ENCODE measurements at places on chromosomes 6 and 20. TPM values are rescaled to one million over a fixed set of nuclear protein-coding genes. Genes with fewer than 3 reads are reported as not detected.

The CALHM5 gene
- total RNA-seq, result not detected

DNA sequence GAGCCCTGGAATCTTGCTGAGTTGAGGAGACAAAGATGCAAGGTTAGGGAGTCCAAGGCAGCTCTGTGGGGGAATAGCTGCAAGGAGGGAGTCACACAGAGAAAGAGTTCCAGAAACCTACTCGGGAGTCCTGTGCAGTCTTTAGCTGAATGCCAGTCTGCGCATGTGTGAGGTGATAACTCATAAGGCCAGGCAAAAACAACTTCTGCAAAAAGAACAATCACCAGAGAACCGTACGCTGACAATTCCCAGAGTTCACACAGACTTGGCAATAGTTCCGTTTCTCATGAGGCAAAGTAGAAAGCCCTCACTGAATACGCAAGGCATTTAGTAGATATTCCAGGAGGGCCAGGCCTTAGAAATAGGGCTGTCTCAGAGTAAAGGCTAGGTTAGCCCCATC is 135.2 kb upstream of the TAB2 start:
- no peak overlapping the region for H3K27ac ChIP-seq
- H3K27me3 ChIP-seq, result no peaks in the 10 kb centered on the region
- DNase-seq, result no peak
- H3K36me3 ChIP-seq, result peaks cover 9% of the 10 kb centered on the region
- H3K4me3 ChIP-seq, result no peak overlapping the region

DNA sequence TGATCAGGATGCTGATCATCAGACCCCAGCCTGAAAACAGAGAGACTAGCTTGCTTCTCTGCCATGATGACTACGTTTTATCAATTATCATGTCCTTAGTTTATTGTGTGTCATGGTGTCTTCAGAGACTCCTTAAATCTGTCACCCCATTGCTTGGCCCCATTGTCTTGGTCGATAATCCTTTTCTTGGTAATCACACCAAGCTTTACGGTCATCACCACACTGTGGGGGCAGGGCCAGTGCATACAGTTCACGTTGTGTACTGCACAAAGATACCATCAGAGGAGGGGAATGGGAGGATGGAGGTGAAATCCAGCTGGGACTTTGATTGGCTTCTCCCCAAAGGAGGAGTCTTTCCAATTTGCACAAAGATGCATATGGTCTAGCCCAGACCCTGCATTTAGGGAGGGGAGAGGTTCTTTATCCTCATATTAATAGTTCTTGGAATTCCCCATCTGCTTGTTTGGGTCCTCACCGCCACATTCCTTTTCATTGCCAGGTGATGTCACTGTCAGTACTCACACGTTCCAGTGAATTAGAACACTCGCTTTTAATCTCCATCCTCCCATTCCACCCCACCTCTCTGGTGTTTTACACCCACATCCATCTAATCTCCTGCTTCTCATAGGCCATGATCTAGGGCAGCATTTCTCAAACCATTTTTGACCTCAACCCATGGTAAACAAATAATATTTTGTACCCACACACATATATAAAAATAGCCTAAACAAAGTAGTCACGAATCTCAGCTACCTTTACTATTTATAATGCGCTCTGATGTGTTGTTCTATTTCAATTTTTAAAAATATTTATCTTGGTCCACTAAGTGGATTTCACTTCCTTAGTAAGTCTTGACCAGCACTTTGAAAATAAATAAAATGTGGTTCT is 5.7 kb downstream of the ETV7 start:
- no peak overlapping the region for H3K27ac ChIP-seq
- H3K4me3 ChIP-seq, result no peak overlapping the region
- H3K36me3 ChIP-seq, result no peaks in the 10 kb centered on the region
- H3K4me1 ChIP-seq, result peaks cover 51% of the 10 kb centered on the region
- no peaks in the 10 kb centered on the region for H3K27me3 ChIP-seq
- no peak for DNase-seq

DNA sequence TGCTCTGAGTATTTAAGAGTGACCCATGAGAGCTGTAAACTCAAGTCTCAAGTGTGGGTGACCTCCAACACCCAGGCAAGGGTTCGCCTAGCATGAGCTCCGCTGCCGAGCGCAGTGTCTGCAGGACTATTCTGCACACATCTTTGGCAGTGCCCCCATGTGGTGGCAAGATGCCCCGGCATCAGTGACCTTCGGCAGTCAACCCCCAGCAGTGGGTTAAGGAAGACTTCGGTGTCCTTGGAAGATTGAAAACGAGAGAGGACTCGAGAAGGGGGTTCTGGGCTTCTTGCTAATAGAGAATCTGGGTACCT is 43.1 kb downstream of the RBM38 start:
- peaks cover 45% of the 10 kb centered on the region for H3K4me1 ChIP-seq
- no peaks in the 10 kb centered on the region for H3K36me3 ChIP-seq
- peak overlapping the region; percentile 76 for H3K4me3 ChIP-seq
- H3K27me3 ChIP-seq, result peaks cover 5% of the 10 kb centered on the region
- peak overlapping the region; percentile 89 for H3K27ac ChIP-seq

The SLC17A2 gene
- not detected for total RNA-seq

The TXLNB gene
- 0.05 TPM for total RNA-seq

- H3K27ac ChIP-seq, result no peak overlapping the region
- no peaks in the 10 kb centered on the region for H3K36me3 ChIP-seq
- no peaks in the 10 kb centered on the region for H3K27me3 ChIP-seq
Measured at GRCh38 chr6:44820321-44820720, 432.8 kb downstream of the CDC5L start.

The ADGRG6 gene
- total RNA-seq, result not detected

The SYCP2 gene
- total RNA-seq, result 1.4 TPM

- peaks cover 45% of the 10 kb centered on the region for H3K27me3 ChIP-seq
- no peak overlapping the region for H3K27ac ChIP-seq
- H3K36me3 ChIP-seq, result no peaks in the 10 kb centered on the region
- H3K4me1 ChIP-seq, result peaks cover 17% of the 10 kb centered on the region
- H3K4me3 ChIP-seq, result peak overlapping the region; percentile 87
Measured at GRCh38 chr6:52253494-52253893, 9.2 kb upstream of the IL17F start.

DNA sequence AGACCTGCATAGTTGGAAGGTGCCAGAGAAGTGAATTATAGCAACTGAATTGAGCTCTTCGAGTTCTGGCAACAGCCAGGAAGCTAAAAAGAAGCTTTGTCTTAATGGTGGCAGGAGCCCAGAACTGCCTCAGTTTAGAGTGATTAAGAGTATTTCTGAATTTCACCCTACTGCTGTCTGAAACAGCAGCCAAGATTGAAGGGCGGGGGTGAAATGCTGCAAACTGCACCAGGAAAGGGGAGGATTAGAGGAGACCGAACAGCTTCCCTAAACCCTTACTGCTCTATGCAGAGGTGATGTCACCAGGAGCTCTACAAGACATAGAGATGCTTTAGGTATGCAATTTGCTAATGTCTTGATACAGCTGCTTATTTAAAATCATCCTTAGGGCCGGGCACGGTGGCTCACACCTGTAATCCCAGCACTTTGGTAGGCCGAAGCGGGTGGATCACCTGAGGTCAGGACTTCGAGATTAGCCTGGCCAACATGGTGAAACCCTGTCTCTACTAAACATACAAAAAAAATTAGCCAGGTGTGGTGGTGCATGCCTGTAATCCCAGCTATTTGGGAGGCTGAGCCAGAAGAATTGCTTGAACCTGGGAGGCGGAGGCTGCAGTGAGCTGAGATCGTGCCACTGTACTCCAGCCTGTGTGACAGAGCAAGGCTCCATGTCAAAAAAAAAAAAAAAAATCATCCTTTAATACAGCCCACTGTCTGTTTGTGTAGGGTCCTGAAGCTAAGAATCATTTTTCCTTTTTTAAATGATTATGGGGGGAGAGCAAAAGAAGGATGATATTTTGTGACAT is 91.7 kb upstream of the IYD start:
- no peaks in the 10 kb centered on the region for H3K36me3 ChIP-seq
- peaks cover 7% of the 10 kb centered on the region for H3K4me1 ChIP-seq
- H3K27ac ChIP-seq, result no peak overlapping the region
- H3K4me3 ChIP-seq, result no peak overlapping the region

The OR2J3 gene
- not detected for total RNA-seq
